ENCODE measurements at places on chromosomes 6 and 20.

GRCh38 chr20:62730481-62730880 is 21.8 kb downstream of the NTSR1 start:
- DNase-seq, result no peak

DNA sequence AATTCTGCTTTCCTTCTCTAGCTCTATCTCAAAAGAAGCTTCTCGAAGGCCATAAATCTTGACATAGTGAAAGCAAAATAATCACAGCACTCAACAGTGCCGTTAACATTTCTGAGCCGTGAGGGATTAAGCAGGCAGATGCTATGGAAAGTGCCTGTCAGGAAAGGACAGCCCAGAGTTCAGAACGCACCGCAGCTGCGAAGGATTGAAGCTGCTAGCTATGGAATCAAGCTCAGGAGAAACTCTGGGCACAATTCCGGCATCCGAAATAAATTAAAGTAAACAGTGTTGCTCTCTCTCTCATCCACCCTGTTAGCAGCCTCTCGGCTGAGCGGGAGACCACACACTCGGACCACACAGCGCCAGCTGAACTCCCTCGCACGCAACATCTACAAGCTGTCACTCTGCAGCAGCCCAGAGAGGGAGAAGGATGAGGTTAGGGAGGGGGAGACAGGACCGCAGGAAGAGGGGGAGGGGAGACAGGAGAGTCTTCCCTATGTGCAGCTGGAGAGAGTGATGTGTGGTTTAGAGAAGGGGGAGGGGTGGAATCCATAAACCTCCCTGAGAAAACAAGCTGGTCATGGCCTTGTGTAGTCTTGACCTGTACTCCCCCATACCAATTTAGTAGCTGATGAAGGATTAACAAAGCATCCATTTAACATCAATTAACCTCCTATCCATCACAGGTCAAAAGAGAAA is 9.0 kb downstream of the EXOC2 start:
- no peak for DNase-seq

- no peak for DNase-seq
These were observed 218.9 kb downstream of the EYA4 start for GRCh38 chr6:133460101-133460500.

- DNase-seq, result no peak
These were observed 5.6 kb downstream of the VGLL2 start for GRCh38 chr6:117270843-117271507.

GRCh38 chr20:62361799-62362589 is 5.1 kb downstream of the LAMA5 start:
- no peak for DNase-seq

GRCh38 chr20:9677100-9677623 is 161.7 kb downstream of the PAK5 start:
- DNase-seq, result no peak

DNA sequence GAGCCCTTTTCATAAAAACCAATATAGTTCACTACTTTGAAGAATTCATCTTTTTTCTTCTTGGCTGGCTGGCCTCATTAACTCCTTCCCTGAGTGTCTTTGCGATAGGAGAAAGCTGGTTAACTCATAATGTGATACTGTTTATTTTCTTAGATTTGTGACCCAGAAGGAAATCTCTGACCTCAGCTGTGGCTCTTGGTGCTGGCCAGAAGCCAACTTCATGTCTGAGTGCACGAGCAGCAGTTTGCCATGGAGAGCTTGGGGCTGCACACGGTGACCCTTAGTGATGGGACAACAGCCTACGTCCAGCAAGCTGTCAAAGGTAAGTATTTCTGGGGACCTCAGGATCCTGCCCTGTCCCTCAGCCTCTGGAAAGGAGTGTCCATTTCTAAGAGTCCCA is 16.7 kb upstream of the DEF6 start:
- DNase-seq, result no peak

GRCh38 chr6:1636971-1637871 is 27.5 kb downstream of the FOXC1 start:
- DNase-seq, result peak; percentile 14

GRCh38 chr6:37717836-37718251 is 20.2 kb upstream of the MDGA1 start:
- DNase-seq, result no peak

GRCh38 chr6:33192105-33192646 is at the start of gene COL11A2:
Gene COL11A2 (minus strand): TSS chr6:33192467. CDS start chr6:33192240, 227 bp downstream.
- DNase-seq, result no peak

- no peak for DNase-seq
These were observed 295.5 kb upstream of the JARID2 start for GRCh38 chr6:14950103-14950969.

- DNase-seq, result no peak
These were observed 10.5 kb downstream of the SOX4 start for GRCh38 chr6:21604081-21604480.

- DNase-seq, result no peak
These were observed 73.6 kb upstream of the RNF146 start for GRCh38 chr6:127192911-127193541.

DNA sequence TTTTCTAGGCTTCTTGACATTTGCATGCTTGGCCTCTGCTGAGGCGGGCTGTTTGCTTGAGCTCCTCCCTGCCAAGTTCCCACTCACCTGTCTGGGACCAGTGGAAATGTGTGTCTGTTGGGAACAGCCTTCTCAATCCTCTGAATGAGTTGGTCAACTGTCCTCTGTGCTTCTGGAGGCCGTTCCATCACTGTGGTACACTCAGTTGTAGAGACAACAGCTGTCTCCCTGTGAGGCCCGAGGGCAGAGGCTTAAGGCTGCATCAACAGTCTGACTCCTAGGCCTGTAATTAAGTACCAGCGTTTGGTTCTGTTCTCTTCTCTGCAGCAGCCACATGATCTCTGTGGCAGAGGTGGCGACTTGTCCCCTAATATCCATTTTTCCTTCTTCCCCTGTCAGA is 110.9 kb downstream of the CDC5L start:
- DNase-seq, result no peak

- DNase-seq, result no peak
These were observed 192.2 kb upstream of the FAM83B start for GRCh38 chr6:54654381-54654780.

- DNase-seq, result peak; percentile 31
These were observed 50.5 kb upstream of the ASIP start for GRCh38 chr20:34190679-34191090.

GRCh38 chr6:112215488-112216284 is 38.7 kb downstream of the LAMA4 start:
- DNase-seq, result no peak

GRCh38 chr6:147699637-147700036 is 191.1 kb downstream of the SAMD5 start:
- DNase-seq, result peak; percentile 59

DNA sequence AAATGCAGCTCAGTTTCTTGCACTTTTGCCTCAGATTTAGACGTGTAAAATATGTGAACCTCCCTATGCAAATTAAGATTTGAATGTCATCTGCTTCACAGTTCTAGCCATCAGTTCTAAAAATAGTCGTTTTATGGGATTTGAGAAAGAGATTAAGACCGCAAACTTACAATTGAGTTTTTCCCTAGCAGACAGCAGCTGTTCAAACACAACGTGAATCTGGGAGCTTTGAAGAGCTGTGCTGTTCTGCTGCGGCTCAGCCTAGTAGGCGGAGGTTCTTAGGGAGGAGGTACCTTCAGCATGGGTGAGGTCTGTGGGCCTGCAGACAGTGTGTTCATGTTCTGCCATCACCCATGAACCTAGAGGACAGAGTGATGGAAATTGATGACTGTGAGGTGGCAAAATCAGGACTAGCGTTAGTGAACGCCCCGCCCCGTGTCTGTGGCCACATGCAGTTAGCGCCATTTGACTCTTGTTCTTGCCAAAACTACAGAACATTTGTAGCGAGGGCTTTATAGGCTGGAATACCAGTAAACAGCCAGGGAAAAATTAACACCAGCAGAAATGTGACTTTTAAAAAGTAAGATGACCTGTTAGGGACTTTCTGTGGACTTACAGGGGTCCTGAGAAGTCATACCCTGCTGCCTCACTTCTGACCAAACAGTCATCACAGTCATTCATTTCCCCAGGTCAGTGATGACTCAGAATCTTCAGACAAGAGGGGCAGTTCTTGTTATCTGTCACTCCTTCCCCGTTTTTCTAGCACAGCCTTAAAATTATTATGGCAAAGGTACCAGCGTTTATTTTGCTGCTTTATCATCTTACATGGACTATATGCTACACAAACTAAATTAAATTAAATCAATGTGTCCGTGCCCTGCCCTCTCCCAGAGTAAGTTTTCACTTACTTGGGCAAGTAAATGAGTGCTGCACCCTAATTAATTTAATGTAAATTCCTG is 84.3 kb upstream of the TMEM181 start:
- DNase-seq, result no peak

DNA sequence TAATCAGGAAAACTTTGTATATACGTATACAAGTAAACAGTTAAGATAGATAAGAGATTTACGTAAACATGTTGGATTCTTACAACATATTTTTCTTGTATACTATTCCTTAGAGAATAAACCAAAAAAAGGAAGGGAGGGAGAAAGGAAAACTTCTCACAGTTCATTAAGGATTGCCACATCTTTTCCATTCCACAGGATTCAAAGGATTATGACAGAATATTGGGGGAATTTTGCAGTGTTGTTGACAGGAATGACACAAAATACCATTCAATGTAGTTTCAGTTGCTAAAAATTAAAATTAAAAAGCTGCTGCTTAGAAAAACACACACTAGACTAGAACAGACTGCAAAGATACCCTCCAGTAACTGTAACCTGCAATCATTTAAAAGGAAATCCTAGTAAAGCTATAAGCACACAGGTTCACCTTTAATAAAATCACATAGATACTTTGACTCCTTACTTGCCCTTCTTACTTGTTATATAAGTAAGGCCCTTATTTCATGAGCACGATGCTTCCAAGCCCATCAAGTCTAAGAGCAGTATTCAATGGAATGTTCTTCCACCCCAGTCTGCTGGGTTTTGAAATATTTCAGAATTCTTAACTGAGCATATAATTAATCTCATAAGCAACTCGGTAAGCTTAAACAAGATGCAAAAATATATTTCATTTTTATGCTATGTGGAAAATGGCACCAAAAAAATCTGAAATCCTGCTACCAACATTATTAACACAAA is 107.8 kb downstream of the SMLR1 start:
- DNase-seq, result no peak

DNA sequence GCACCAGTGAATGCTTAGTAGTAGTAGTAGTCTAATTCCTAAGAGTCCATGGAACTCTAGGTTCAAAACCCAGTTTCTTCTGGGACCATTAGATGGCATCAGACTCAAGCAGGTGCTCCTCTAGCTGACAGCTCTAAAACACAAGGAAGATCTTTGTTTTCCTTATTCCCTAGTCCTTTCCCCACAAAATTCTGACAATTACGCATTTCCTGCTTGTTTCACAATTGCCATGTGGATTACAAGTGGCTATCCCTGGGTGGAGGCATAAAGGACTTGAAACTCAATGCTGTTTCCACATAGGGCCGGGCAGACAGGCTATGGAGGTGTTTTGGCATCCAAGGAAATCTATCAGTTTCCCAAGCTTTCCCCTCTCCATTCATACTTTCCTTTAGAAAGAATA is 9.2 kb upstream of the HLA-DOB start:
- DNase-seq, result no peak

GRCh38 chr20:1979106-1979778 is 14.6 kb downstream of the PDYN start:
- no peak for DNase-seq

DNA sequence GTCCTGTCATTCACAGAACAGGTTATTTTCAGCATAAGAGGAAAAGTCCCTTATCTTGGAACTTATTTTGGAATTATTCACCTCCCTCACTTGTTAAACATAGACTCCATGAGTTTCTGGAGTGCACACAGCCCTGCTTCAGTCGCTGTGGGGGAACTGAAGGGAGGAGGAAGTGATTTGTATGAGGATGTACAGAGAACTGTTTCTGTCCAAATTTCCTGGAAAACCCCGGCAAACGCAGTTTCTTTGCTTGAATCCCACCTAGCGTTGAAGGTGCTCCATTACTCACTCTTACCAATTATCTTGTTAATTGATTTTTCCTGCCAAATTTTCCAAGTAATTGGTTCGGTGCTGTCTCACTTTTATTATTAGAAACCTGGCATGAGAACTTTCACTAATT is 78.0 kb upstream of the AGPAT4 start:
- no peak for DNase-seq

DNA sequence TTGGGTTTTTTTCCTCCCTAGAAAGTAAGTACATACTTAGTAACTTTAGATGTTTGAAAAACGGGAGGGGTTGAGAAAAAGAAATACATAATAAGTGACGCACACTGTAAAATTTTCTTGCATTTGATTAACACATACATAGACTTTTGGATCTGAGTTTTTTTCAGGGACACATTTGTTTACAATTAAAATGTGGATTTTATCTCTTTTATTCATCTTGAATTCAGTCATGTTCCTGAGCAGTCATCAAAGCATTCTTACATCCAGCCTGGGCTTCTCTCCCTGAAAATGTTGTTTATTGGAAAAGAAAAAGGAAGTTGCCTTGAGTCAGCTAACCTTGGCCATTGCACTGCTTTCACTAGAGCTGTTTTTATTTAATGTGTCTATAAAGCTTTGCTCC is 8.7 kb upstream of the RPP40 start:
- no peak for DNase-seq

DNA sequence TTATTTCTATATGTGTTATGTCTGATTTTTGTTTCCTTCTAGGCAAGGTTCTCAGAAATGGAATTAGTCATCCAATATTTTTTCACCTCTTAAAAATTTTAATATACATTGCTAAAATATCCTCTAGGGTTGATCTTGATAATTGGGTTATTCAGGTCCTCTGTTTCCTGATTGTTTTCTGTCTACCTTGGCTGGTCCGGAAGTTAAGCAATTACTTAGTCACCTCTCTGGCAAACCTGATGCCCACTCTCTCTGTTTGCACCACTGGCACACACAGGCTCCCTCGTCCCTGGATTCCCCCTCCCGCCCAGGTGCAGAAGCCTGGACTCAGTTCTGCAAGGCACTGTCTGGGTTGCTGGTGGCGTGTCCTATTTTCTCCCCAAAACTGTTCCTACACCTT is 27.7 kb downstream of the CST9L start:
- peak; percentile 33 for DNase-seq

DNA sequence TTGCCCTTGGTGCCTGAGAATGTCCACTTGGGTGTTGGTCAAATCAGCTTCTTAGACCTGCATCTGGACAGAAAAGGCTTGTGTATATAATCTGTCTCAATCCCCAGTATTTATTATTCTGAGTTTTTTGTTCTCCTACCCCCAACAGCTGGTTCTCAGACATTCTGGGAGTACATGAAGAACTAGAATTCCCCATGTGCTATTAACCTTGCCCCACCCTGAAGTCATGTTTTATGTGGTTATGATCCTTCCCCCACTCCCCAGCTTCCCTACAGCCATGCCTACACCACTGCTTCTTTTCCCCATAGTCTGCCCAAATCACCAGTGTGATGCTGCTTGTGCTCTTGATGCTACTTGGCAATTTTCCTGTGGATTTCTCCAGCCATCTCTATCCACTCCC is 157.0 kb downstream of the ADAT2 start:
- DNase-seq, result no peak

- no peak for DNase-seq
These were observed 48.5 kb downstream of the FNDC1 start for GRCh38 chr6:159217595-159218275.

- DNase-seq, result no peak
These were observed 121.2 kb downstream of the GFRAL start for GRCh38 chr6:55448451-55448850.

- no peak for DNase-seq
These were observed 336.7 kb downstream of the DHX35 start for GRCh38 chr20:39298571-39299506.

GRCh38 chr6:37650071-37650481 is 47.6 kb downstream of the MDGA1 start:
- no peak for DNase-seq
